OCI-LY7 (cell line): ENCODE measurements at places on chromosomes 2 and 18.

- DNase-seq = no peak
Observed at GRCh38 chr2:47177043-47177565, 22.0 kb upstream of the STPG4 start.

DNA sequence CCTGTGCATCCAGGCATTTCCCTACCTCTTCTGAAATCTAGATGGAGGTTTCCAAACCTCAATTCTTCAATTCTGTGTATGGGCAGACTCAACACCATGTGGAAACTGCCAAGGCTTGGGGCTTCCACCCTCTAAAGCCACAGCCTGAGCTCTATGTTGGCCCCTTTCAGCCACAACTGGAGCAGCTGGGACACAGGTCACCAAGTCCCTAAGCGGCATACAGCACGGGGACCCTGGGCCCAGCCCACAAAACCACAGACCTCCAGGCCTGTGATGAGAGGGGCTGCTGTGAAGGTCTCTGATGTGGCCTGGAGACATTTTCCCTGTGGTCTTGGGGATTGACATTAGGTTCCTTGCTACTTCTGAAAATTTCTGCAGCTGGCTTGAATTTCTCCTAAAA is 255.4 kb downstream of the TDRD15 start:
- DNase-seq = no peak

GRCh38 chr2:171655586-171655985 is 31.7 kb upstream of the DYNC1I2 start:
- DNase-seq = peak; percentile 84

DNA sequence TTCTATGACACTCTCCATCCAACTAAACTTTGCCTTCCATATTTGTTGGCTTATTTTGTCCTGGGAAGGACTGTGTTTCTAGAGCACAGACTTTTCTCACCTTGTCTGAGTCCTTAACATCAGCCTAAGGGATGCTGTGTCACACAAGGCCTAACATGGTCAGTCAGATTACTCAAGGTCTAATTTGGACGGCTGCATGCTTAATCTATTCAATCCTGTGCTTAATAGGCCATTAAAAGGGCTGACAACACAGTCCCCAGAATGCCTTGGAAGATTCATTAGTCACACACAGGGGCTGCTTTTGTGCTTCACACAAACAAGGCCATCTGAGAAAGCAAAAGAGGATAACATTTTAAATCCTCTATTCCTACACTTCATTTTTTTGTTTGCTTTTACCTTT is 84.0 kb downstream of the DYNAP start:
- no peak for DNase-seq

DNA sequence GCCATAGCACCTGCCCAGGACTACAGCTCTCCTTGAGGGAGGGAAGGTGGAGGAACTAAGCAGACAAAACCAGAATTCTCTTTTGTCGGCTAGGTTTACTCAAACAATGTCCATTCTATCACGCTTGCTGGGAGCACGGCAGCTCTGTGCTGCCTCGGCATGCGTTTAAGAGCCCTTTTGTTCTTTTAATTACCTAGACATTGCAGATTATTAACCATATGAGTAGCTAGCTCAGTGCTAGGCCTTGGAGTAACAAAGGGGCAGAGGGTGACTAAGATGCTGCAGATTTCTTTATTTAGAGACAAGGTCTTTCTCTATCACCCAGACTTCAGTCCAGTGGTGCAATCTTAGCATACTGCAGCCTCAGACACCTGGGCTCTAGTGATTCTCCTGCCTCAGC is 11.1 kb downstream of the MSGN1 start:
- DNase-seq = no peak

DNA sequence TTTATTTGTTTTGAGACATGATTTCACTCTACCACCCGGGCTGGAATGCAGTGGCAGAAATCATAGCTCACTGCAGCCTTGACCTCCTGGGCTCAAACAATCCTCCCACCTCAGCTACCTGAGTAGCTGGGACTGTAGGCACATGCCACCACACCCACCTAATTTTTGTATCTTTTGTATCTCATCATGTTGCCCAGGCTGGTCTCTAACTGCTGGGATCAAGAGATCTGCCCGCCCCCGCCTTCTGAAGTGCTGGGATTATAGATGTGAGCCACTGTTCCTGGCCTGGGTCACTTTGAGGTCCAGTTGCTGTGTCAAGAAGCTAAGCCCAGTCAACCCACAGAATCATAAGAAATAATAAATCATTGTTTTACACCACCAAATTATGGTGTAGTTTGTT is 38.4 kb downstream of the TSN start:
- DNase-seq = no peak

GRCh38 chr2:230267059-230267458 is 41.5 kb downstream of the SP140 start:
- no peak for DNase-seq

- no peak for DNase-seq
Observed at GRCh38 chr2:209368406-209368805, 55.4 kb upstream of the MAP2 start.

DNA sequence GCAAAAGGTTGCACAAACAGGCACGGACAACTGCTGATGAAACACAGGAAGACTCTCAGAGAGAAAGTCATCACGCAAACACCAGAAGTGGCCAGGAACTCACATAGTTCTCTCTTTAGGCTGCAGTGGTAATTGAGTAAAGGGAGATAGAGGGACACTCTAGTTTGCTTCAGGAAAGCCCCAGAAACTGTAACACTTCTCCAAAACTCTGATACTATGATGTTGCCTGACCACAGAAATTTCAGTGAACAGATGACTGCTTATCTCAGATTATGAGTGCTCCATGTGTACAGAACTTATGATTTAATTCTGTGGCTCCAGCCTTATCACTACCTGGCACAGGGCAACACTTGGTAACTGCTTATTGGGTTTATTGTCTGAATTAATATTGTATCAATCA is 311.5 kb upstream of the GYPC start:
- DNase-seq = no peak

- DNase-seq = no peak
Observed at GRCh38 chr2:141782574-141782973, 348.2 kb downstream of the LRP1B start.
